Hindlimb muscle (tissue), 1 donor: ENCODE measurements at places on chromosomes 16 and 17.

- no peak for DNase-seq
These were observed 18.8 kb downstream of the XPO6 start for GRCh38 chr16:28192806-28193529.

GRCh38 chr17:78058001-78058400 lies 70.6 kb downstream of the TMC6 start:
- DNase-seq: no peak

DNA sequence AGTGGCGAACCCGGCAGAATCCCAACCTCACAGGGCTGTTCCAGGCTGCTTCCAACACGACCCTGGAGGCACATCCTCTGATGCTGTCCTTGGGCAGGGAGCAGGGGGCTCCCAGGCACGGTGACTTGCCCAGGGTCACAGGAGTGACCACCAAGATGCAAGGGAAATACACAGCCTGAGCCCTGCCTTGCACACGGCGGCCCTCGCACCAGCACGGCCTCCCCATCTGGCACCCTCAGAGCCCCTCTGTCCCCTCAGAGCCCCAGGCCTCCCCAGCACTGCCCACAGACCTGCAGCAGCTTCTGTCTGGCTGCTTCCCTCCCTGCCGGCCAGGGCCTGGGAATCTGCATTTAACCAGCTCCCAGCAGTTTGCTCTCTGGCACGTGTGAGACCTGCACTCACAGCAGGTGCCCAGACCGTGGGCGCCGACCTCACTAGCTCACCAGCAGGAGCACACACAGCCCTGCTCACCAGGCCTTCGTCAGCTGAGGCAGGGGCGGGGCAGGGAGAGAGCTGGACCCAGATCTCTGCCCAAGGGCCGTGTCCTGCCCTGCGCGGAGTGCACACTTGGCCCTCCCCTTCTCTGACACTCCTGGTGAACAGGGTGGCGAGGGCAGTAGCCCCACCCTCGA lies 29.7 kb upstream of the ZC3H18 start:
- DNase-seq: no peak

GRCh38 chr16:69334696-69335095 lies 4.3 kb upstream of the PDF start:
- no peak for DNase-seq

- no peak for DNase-seq
These were observed 159.7 kb upstream of the CDH11 start for GRCh38 chr16:65281586-65281985.

DNA sequence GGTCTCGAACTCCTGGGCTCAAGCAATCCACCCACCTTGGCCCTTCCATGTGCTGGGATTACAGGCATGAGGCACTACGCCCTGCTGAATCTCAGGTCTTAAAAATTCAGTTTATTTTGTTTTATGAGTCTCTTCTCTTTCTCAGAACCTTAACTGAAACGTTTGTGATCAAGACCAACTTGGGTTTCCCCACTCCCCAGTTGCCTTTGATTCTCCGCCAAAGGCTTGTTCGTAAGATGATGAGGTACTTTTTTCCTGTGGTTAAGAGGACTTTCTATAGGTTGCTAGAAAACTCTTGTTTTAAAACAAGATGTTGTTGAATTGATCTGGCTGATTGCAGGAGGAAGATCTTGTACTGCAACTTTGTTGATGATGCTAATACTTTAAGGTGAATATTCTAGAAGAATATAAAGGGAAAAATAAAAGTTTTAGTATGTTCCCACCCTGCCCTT lies 11.7 kb downstream of the ABCC1 start:
- DNase-seq: no peak
